COLO829 (cell line): ENCODE measurements at places on chromosomes 12 and 14.

DNA sequence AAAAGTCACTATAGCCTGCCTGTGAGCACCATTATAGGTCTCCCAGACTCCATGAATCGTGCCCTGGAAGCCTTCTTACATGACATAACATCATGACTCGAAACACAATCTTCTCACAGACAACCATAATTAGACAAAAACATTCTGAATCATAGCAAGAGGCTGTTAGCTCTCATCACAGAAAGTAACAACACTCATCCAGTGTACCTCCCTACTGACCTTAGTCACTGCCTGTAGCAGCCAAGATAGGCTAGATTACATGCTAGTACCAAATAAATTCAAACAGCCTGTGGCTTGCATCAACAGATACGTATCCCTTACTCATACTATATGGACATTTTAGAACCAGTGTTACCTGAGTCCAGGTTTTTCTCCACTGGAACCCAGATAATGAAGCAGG lies 663.8 kb upstream of the FOXG1 start:
- no peak for DNase-seq

- DNase-seq, result no peak
These were observed 107.5 kb downstream of the TBC1D30 start for GRCh38 chr12:64931981-64932380.

GRCh38 chr14:61997161-61997560 lies 234.9 kb downstream of the SNAPC1 start:
- no peak for DNase-seq

DNA sequence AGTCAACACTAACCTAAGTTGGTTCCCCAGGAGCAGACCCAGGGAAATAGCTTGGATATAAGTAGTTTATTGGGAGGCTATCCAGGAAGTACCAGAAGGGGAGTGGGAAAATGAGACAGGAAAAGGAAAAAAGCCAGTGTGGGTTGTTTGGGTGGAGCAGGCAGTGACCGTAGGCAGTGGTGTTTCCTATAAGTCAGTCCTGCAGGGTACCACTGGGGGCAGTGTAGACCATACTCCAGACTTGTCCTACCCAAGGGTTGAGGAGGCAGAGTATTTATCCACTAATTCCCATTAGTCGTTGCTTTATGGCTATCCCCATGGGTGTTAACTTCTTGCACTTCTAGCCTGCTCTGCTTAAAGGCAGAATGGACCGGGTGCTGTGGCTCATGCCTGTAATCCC lies 6.4 kb upstream of the CCDC60 start:
- DNase-seq, result no peak

DNA sequence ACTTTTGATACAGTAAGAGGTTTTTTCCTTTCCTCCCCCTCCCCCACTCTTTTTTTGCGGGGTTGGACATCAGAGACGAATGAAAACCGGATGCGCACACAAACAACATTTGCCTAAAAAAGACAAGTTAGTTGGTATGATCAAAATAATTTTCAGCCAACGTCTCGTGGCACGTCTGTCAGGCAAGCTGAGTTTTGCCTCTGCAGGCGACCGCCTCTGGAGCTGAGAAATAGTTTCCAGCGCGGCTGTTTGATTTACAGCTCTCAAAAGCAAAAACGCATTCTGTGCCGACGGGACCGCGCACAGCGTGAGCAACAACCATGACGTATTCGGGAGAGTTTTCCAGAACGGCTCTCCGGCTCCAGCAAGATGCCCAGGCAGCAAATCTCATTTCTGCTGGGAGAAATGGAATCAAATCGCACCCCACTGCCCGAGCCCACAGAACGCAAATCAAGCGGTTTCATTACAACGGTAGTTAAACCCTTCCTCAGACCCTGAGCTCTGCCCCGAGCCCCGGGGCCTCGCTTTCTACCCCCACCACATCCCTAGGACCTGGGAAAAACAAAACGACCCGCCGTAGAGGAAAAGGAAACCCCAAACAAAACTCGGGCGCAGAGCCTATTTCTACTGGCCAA lies 14.2 kb upstream of the CALM1 start:
- no peak for DNase-seq

- peak; percentile 21 for DNase-seq
These were observed 116.4 kb downstream of the DICER1 start for GRCh38 chr14:95040708-95041476.

DNA sequence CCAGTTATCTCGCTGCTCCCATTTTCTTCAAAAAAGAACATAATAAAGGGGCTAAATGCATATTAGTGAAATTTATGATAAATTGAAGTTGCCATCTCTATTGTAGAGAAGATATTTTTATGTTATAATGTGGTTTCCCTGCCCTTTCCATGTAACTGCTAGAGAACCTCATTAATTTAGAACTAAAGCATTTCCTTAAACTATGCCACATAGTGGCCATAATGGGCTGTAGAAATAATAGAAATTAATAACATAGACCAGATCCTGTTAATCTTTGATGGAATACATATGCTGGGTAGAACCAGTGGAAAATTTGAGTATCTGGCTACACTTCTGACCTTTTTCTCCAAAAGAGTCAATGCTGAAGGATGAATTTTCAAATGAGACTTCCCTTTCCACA lies 376.7 kb downstream of the PDZRN4 start:
- no peak for DNase-seq

GRCh38 chr12:93451423-93452158 lies 9.8 kb upstream of the UBE2N start:
- DNase-seq, result no peak

GRCh38 chr14:22225516-22226140 lies 363.4 kb downstream of the DAD1 start:
- no peak for DNase-seq

- DNase-seq, result peak; percentile 46
These were observed 6.6 kb downstream of the CLEC1B start for GRCh38 chr12:9992296-9992695.

DNA sequence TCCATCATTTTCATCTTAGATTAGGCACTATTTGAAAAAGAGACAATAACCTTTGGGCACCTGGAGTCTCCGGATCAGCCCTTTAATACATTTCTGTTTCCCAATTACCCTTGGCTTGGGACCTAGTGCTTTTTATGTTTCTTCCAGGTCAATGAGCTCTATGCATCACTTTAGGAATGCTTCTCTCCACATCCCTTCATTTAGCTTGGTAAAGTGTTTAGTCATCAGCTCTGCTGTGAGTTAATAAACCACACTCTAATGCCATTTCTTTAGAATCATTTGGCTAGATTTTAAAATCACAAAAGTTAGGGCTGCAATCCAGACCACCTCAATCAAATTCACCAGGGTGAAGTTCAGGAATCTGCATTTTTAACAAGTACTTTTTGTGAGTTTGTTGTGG lies 41.7 kb downstream of the RASSF9 start:
- no peak for DNase-seq

DNA sequence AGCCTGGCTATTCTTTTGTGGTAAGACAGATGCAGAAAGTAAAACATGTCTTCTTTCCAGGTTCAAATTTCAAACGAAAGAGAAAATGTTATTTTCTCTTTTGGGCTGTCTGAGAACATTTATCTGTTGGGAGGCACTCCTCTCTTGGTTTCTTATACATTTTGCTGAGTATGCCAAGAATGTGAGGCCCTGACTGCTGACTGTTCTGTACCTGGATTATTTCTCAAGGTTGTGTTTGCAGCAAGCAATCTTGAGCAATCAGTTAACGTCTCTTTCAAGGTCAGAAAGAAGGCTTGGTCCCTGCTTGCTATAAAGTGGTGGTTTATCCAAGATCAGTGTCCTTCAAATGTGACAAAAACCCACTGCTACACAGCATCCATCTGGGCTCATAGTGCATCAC lies 9.8 kb downstream of the SSTR1 start:
- no peak for DNase-seq

- no peak for DNase-seq
These were observed 23.8 kb downstream of the ZNF891 start for GRCh38 chr12:133106253-133106652.

GRCh38 chr12:32223941-32224340 lies 117.3 kb downstream of the BICD1 start:
- DNase-seq, result no peak

DNA sequence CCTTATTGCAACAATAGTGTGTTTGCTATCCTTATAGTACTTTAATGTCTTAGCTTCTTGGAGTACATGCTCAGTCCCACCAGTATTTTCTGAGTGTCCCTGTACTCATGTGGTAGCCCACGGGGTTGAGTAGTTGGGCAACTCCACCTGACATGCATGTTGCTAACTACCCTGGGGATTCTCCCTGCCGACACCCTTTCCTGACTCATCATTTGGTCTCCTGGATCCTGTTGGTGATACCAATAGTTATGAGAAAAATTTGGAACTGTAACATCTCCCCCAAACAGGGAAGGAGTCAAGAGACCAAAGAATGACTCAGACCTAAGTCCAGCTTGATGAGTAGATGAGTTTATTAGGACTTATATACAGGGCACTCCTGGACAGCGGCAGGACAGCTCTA lies 101.6 kb downstream of the BRMS1L start:
- no peak for DNase-seq

GRCh38 chr12:82203086-82203485 lies 155.1 kb downstream of the CCDC59 start:
- no peak for DNase-seq

- DNase-seq, result no peak
These were observed 138.7 kb upstream of the PLEKHA5 start for GRCh38 chr12:18990856-18991255.

GRCh38 chr14:92539419-92539818 lies 25.8 kb downstream of the RIN3 start:
- no peak for DNase-seq

DNA sequence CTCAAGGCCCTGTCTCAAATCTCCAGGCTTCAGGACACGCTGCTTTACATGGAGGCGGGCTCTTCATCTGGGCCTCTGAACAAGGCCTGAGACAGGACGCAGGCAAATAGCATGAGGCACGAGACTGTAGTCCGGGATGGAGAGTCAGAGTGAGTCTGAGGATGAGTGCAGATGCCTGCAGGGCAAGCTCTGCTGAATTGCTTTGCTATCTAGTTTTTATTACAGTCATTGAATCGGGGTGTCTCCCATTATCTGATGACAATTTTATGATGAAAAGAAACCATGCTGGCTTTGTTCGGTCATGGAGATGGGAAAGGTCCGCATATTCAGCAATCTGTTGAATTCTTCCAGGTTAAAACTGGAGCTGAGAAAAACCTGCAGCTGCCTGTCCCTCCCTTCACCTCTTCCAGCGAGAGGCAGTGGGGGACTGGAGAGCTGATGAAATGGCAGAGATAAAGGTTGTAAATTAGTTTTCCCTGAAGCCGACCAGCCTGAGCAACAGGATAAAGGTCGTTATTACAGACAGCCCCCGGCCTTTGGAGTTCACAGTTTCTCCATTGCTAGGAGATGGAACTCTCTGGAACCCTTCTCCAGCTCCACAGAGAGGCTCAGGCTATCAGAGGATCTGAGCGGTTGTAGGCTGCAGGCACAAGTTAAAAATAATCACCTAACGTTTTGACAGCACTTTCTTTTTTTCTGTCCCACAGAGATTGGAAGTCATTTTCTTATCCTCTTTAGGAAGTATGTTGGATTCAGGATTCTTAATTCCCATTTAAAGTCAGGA lies 1.3 kb upstream of the ADGRD1 start:
- no peak for DNase-seq

- DNase-seq, result no peak
These were observed 12.8 kb upstream of the PIP4K2C start for GRCh38 chr12:57577981-57578758.

DNA sequence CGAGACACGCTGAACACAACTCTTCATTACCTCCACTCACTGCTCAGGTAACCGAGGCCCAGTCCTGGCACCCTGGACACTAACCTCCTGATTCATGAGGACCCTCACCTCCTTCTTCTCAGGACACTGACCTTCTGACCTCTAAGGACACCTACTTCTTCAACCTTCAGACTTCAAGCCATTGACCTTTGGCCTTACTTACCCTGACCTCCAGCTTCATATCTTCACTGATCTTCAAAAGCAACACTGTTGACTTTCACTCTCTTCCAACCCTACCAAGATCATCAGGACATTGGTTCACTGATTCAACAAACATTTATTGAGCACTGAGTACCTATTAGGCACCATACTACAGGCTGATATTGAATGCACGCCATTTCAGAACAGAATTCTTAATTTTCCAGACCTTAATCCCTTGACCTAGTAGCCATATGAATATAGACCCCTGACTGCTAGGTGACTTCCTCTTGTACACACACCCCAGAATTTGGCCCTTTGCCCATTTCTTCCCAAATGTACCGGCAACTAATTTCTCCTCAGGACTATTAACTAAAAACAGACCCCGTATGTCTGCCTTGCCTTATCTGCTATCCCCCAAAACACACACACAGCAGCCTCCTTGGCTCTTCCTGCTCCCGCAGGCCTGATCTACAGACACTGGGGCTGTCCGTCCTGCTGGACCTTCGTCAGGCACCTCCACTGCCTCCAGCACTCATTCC lies 5.8 kb downstream of the ARHGEF40 start:
- DNase-seq, result no peak

- DNase-seq, result no peak
These were observed 3.8 kb downstream of the MARS1 start for GRCh38 chr12:57491393-57492280.

DNA sequence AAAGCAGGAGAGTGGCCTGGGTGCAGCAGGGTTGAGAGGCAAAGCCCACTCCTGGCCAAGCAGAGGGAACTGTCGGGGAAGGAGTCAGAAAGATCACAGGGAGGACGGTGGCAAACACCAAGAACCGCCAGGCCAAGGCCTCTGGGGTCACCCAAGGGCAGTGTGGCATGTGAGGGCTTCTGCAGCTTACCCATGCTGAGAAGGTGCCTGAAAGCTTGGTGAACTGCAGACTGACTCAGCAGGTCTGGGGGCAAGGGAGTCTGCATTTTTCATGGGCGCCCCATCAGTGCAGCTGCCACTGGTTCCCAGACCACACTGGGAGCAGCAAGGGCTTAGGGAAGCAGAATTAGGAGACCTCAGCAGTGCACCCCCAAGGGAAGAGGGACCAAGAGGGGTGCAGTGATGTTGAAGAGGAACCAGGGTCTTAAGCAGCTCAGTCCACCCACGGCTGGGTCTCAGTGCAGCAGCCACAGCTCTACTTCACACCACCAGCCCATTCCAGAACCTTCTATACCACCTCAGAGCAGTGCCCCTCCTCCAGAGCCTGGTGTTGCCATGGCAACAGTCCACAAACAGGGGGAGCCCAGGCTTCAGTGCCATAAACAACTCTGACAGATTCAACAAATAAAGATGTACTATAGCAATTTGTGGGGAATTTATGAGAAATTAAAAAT lies 59.4 kb downstream of the ITPK1 start:
- DNase-seq, result no peak
